KG1 (cell line): ENCODE measurements at places on chromosomes 3 and 15.

DNA sequence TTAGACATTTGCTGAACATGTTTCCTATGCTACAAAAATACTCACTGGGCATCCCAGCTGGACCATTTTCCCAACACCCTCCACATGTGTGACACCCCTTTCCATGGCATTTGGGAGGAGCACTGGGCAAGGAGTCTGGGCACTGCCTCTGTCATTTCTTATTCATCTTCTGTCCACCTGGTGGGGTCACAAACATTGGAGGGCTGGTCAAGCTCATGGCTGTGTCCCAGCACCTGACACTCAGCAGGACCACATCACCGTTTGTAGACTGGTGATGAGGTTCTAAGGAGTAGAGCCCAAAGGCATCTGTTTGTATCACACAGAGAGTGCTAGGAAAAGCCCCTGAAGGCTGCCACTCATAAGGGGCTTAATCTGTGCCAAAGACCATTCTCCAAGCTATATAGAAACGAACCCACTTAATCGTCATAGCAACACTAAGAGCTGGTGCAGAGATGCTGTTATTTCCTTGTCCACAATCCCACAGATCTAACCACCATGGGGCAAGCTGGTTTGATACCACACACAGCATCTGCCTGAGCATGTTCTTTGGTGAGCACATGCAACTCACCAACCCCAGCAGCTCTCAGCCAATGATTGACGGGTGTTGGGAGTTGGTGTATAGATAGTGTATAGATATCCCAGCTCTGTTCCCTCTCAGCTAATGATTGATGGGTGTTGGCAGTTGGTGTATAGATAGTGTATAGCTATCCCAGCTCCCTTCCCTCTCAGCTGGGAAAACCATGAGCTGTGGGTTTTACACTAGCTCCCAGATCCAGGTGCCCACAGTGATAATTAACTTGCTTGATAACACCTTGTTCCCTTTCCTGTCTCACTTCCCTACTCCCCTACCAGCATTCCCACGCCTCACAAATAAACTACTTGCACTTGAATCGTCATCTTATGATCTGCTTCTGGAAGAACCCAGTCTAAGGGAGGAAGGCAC lies 42.7 kb upstream of the ATP2B2 start:
- DNase-seq = no peak

- DNase-seq = no peak
Observed at GRCh38 chr15:38463893-38464292, 10.0 kb downstream of the FAM98B start.

DNA sequence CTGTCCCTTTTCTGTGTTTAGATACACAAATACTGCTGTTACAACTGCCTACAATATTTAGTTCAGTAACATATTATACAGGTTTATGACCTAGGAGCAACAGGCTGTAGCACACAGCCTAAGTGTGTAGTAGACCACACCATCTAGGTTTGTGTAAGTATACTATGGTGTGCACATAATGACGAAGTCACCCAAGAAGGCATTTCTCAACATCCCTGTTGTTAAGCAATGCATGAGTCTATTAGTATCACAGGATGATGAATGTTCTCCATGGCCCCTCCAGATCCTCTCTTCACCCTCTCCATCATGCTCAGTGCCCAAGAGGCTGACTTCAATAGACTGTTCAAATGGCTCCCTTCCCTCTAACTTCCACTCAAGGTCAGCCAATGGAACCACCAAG lies 14.6 kb upstream of the SEC62 start:
- no peak for DNase-seq

DNA sequence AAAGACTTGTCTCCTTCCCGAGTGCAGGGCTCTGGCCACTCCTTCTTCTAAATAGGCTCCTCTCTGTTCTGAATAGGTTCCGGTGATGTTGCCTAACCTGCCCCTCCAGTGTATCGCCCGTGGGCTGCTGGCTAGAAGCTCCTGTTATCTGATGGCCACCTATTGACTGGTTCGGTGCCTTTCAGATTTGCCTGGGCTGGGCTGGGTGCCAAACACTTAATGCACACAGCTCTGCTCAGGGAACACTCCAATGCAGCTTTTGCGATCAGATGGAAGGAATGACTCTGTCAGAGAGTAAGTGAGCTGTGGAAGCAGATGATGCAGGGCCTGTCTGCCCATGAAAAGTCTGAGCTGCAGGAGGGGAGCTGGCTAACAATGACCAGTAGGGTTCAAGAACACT lies 112.9 kb downstream of the CORO2B start:
- DNase-seq = no peak

- no peak for DNase-seq
Observed at GRCh38 chr3:18987070-18987469, 161.2 kb upstream of the KCNH8 start.

- no peak for DNase-seq
Observed at GRCh38 chr15:100310041-100310405, 31.8 kb downstream of the ADAMTS17 start.

GRCh38 chr3:115553796-115554486 lies 69.4 kb upstream of the GAP43 start:
- DNase-seq = no peak

- no peak for DNase-seq
Observed at GRCh38 chr15:100544338-100544841, 15.6 kb upstream of the CERS3 start.
